ENCODE measurements at places on chromosomes 6 and 20.

DNA sequence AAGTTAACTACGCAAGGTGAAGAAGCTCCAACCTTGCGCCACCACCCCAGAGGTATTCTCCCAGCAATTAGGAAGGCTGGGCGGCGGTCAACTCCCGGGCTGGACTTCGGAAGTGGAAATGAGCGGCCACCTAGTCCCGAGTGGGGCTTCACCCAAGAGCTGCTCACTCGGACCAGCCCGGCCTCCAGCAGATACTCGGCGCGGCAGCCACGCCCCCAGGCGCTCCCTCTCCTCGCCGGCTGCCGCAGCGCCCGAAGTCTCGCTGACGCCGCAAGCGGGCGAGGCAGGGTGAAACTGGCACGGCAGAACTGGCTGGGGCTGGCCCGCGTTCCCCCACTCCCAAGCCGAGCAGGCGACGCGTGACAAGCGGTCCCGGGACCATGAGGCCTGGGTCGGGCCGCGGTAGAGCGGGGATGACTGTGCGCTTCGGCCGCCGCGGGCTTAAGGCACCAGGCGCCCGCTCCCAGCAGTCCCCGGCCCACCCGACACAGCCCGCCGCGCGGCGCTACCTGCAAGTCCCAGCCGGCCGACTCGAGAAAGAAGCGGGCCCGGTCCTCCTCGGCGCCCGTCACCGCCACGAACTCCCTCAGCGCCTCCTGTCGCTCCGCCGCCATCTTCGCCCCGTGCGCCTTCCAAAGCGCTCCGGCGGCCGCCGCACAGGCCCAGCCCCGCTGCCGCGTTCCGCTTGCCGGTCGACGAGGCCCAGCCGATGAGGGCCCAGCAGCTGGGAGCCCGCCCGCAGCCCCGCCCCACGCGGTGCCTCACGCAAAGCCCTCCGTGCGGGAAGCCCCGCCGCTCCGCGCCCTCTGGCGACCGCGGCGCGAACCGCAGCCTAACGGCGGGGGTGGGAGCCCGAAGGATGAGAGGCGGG is at the start of gene NSFL1C:
TSS of gene NSFL1C (minus strand) at position 639 of the 871 bp plus-strand sequence. CDS start at position 614, 25 bp downstream.
- peak; percentile 82 for DNase-seq

- DNase-seq = no peak
These were observed 426.5 kb downstream of the CD83 start for GRCh38 chr6:14543971-14544585.

- peak; percentile 30 for DNase-seq
These were observed 150.5 kb upstream of the PRSS16 start for GRCh38 chr6:27096834-27097511.

DNA sequence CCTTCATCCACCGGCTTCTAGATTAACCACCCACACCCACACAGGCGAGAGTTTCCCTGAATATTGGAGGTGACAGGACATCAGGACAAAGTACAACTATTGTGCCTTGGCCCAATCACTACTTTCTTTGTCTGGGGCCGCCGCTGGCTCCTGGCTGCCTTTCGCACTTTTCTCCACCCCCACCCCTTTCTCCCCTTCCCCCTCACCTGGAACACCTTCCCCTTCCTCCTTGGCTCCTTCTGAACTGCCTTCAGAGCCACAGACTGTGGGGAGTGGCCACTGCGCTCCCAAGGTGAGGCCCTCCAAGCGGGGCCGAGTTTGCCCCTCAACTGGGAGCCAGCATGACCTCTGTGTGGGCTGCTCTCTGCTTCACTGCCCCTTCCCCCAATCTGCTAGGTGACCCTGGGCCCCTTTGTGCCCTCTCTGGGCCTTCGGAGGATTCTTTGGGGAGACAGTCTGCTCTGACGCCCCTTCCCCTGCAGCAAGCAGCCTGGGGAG is 3.0 kb upstream of the VEGFA start:
- DNase-seq = no peak

- no peak for DNase-seq
These were observed 23.3 kb downstream of the NUP153 start for GRCh38 chr6:17683428-17683827.

- no peak for DNase-seq
These were observed 67.0 kb upstream of the SMIM29 start for GRCh38 chr6:34315780-34316179.

GRCh38 chr20:13441388-13441787 is 197.3 kb downstream of the TASP1 start:
- DNase-seq = no peak

GRCh38 chr6:158799051-158799792 is 19.9 kb downstream of the EZR start:
- peak; percentile 37 for DNase-seq

Data from fibroblast of skin of left quadriceps (primary cell).